RPMI7951 (cell line): ENCODE measurements at places on chromosomes 1 and 21. TPM values are rescaled to one million over a fixed set of nuclear protein-coding genes. Genes with fewer than 3 reads are reported as not detected.

DNA sequence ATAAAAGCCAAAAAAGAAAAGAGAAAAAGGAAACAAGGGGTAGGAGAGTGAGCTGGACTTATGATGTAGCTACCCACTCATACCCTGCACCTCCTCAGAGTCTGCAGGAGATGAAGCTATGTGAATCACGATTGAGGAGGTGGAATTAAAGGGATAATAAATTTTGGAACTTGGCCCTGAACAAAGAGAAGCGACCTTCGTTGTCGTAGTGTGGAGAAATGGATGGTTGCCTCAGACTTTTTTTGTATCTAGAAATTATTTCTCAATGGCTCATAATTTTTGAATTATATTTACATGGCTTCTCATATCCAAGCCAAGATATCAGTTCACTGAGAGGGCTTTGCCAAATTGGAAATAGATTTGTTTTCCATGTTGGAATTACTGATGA lies 37.8 kb upstream of the SIPA1L2 start:
- peak; percentile 26 for DNase-seq

- DNase-seq, result no peak
Observed at GRCh38 chr1:243286409-243287122, 30.7 kb downstream of the SDCCAG8 start.

DNA sequence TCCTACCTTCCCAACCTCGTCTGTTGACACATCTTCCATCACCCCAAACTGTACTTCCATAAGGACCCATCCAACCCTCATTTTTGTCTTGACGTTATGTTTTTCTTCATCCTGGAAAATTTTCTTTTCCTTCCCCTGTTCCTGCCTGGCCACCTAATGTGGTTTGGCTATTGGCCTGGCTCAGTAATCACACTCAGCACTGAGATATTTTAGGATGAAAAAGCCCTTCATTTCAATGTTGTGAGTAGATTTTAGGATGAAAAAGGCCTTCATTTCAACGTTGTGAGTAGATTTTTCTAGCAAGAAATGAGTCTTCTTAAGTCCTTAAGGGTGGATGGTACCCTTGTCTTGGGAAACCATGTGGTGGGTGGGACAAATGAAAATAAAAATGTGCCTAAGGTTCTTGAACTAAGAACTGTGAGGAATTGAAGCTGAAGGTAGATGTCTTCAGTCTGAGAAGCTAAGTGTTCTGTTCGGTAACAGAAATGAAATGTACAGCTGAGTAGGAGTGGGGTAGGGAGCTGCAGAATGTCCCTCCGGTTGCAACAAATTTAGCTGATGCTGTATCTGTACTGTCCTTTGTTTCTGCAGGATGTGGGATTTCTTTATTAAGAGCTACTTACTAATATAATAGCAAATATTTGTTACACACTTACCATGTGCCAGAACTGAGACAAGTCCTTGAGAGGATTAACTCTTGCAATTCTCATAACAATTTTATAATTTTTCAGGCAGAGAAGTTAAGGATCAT lies 36.1 kb downstream of the DNTTIP2 start:
- peak; percentile 39 for DNase-seq

GRCh38 chr1:17561561-17561985 lies 22.1 kb downstream of the ARHGEF10L start:
- peak; percentile 77 for DNase-seq

The CD48 gene
- not detected in 2 replicates for total RNA-seq

The RNU1-3 gene
- total RNA-seq, result under 0.01 TPM in 1 of 2 replicates, not detected in the other
